ENCODE measurements at places on chromosomes 6 and 20.

DNA sequence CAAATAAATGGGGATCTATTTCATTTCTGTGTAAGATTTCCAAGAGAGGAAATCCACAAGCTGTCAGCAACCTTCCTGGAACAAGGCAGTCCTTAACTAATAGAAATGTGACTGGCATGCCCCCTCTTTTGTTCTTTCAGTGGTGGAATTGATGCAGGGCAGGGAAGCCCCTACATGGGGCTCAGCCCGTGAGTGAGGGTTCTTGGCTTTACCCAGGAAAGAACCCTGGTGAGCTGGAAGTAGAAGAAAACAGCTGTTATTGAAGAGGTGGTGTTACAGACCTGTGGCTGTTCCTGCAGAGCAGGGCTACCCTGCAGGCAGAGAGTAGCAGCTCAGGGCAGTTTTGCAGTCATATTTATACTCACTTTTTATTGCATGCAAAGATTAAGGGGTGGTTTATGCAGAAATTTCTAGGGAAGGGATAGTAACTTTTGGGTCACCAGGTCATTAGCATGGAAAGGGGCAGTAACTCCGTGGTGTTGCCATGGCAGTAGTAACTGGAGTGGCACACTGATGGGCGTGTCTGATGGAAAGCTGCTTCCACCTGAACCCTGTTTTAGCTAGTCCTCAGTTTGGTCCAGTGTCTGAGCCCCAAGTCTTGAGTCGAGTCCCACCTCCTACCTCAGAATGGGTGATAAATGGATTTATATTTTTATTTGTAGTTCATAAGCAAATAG lies 88.7 kb upstream of the SCP2D1 start:
- no peak for DNase-seq

- DNase-seq = no peak
Measured at GRCh38 chr6:63690221-63690620, 54.6 kb downstream of the PHF3 start.

- DNase-seq = no peak
Measured at GRCh38 chr6:132900849-132901248, 86.5 kb downstream of the RPS12 start.

GRCh38 chr6:35731736-35732532 lies 4.9 kb upstream of the ARMC12 start:
- DNase-seq = peak; percentile 96

DNA sequence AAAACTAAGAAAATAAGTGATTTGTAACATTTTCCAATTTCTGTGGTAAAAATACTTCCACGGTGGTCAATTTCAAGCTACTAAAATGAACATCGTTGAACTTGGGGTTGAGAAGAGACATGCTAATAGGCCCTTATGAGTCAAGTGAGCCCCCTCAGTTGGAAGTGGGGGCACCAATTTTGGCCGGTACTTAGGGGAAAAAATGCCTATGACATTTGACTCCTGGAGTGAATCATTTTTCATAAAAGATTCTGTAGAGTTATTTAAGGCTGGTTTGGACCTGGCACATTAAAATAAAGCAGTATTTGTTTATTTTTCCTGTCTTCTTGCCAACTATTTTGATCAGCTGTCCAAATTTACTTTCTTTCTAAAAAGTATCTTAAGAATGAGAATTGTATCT lies 32.4 kb upstream of the CAP2 start:
- no peak for DNase-seq

DNA sequence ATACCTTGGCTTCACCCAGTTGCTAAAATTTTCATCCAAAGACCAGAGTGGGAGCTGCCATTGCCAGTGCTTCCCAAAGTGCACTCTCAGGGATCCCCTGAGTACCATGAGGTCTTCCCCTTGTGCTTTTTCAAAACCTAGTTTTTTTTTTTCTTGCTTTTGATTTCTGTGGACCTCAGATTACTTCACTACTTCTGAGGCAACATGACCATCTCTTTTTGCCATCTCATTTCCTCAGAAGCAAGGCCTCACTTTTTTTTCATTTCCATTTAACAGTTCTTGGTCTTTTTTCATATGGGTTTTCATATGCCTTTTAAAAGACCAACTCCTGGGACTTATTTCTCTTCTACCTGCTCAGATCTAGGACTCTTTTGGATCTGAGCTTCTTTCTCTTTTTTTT lies 64.1 kb upstream of the MMS22L start:
- no peak for DNase-seq

DNA sequence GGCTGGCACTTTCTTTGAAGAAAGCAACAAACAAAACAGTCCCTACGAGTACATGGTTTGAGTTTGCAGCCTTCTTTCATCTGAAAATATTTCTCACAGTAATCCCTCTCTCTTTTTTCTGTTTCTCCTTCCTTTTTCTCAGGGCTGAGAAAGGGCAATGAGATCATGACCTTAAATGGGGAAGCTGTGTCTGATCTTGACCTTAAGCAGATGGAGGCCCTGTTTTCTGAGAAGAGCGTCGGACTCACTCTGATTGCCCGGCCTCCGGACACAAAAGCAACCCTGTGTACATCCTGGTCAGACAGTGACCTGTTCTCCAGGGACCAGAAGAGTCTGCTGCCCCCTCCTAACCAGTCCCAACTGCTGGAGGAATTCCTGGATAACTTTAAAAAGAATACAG lies 80.7 kb upstream of the CLDN20 start:
- DNase-seq = no peak

- DNase-seq = no peak
Measured at GRCh38 chr6:113558966-113559365, 298.2 kb upstream of the MARCKS start.

- no peak for DNase-seq
Measured at GRCh38 chr6:105398859-105399258, 4.0 kb downstream of the PREP start.

- DNase-seq = peak; percentile 3
Measured at GRCh38 chr6:17392978-17393891, at the start of gene CAP2. CAP2 (plus strand) TSS chr6:17393595; CDS start chr6:17421556, 27,961 bp downstream.

DNA sequence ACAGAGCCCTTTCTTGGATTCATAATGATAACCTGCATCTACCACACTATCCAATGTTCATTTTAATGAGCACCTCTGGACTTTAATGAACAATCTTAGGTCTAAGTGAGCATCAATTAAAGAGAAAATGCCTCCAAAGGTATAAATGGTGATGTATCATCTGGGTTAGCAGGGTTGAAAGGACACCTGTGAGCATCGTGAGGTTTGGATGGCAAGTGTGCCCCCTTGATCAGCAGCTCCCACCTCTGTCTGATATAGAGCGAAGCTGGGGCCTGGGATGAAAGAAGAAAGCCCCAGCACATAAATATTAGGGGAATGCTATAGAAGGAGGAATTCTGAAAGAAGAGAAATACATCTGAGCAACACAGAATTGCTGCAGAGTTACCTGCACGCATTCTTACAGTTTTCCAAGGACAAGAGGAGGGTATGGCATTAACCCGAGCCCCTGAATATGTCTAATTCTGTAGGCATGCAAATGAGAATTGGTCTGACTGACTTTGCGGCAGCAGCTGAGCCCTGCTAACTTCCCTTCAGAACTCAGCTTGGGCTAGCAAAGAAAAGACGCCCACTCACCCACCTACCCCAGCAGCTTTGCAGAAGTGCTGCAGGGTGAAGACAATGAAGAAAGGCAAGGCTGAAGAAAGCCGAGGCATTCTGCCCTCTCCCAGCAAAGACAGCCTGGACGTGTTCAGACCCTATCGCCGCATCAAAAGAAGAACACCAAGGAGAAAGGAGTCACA lies 136.2 kb downstream of the GMPR start:
- no peak for DNase-seq

- no peak for DNase-seq
Measured at GRCh38 chr6:148556410-148556809, 190.4 kb upstream of the UST start.

DNA sequence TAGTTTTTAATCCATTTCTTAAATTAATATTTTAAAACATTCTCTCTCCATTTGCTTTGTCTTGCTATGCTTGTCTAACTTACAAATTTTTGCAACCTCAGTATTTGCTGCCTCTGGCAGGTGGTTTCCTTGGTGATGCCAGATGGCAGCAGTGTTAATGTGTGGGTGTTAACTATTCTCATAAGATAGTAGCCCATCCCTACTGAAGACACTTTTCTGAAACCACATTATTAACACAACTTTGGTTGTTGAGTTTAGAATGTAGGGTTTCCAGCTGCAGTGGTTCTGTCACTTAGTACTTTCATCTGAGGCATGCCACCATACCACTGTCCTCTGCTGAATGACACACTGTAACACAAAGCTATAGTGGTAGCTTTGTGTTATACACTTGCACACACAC lies 75.1 kb downstream of the MYO6 start:
- DNase-seq = no peak

DNA sequence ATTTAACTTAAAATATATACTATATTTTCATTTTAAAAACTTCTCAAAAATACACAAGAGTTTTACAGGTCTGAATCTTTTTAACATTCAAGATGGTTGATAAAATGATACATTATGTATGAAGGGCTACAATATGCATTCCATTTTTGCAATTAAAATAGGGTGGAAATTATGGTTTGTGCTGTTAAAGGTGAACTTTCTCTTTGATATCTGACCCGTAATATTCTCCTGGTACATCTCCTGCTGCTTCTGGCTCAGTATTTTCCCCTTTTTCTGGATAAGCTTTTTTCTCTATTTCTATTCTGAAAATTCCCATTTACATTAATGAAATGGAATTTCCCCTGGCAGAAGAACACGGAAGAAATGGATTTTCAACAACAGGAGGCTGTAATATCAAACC lies 27.4 kb upstream of the LCA5 start:
- DNase-seq = no peak

DNA sequence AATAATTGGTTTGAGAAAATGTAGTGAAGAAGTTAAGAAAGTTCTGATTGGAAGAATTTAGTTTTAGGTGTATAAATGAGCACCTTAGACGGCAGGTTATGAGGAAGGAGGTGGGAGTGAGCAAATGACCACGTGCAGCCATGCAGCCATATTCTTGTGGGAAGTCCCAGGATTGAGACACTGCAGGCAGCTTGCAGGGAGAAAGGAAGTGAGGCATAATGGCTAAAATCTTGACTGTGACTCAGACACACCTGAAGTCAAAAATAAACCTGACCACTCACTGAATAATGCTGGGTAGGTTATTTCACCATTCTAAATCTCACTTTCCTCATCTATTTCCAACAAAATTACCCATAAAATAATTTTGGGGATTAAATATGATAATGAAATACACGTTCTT lies 16.6 kb downstream of the DSE start:
- no peak for DNase-seq

- DNase-seq = no peak
Measured at GRCh38 chr6:63584566-63584965, 12.3 kb downstream of the LOC128125822 start.

DNA sequence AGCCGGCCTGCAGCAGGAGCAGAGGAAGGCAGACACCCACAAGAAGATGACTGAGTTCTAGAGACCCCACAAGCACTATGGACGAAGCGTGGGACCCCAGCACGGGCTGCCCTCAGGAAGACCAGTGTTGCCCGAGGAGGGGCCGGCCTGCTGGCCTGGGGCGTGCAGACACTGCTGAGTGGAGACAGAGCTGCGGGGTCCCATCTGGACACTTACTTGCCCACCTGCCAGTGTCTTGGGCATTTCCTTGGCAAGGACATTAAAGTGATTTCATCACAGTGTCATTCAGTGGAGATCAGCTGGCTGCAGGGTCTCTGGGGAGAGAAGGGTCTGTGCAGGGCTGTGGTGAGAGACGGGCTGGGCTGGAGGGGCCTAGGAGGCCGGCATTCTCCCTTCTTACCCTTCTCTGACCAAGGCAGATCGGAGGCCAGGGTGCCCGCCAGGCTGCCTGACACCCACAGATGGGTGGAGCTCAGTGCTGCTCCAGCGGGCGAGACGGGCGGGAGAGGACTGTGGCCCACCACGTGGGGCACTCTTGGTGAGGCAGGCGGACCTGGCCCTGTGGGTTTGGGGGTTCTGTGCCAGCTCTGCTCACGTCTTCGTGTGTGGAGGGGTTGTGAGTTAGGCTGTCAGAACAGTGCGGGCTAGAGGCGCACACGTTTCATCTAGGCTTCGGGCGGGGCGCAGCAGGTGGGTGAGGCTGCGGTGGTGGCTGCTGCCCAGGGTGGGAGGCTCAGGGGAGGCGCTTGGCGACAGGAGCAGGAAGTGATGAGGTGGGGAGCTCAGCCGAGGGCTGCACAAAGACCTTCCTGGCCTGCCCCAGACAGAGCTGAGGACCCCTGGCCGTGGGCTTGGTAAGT lies at the start of gene LIME1:
LIME1 (plus strand) TSS at position 806 of the 860 bp plus-strand sequence. CDS start 886 bp downstream, outside the sequence.
- peak; percentile 64 for DNase-seq

GRCh38 chr20:39398656-39399055 lies 436.5 kb downstream of the DHX35 start:
- no peak for DNase-seq

DNA sequence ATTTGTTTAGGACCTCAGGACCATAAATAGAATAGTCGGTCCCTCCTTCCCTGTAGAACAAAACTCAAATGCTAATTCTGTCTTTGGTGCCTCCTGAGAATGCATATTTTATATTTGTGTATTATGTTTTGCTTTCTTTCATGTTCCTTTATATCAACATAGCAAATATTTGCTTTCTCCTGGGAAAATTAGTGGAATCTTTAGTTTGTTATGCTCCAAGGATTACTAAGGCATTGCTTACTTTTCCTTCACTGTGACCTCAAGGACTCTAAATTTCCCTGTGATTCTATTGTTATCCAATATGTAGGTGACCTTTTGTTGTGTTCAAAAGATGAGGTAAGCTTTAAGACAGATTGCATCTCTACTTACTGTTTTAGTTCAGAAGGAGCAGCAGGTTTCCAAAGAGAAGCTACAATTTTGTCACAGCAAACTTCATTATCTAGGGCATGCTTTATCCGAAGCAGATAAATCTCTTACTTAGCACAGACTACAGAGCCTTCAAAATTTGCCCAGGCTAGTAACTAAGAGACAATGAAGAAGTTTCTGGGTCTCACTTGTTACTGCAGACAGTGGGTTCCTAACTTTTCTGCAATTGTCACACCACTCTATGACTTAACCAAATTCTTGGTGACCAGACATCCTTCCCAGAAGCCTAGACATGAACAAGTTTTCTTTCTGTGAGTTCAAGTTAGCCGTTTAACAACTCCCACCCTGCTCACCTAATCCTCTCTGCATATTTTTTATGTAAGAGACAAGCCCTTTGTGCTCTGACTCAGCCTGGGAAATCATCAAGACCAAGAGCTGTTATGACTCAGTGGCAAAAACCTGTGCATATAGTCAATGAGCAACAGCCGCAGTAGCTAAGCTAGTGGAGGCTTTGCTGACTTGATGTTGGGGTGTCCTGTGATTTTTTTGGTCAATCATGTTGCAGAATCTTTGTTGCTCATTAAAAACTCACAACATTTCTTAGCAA lies 378.8 kb downstream of the QKI start:
- no peak for DNase-seq

DNA sequence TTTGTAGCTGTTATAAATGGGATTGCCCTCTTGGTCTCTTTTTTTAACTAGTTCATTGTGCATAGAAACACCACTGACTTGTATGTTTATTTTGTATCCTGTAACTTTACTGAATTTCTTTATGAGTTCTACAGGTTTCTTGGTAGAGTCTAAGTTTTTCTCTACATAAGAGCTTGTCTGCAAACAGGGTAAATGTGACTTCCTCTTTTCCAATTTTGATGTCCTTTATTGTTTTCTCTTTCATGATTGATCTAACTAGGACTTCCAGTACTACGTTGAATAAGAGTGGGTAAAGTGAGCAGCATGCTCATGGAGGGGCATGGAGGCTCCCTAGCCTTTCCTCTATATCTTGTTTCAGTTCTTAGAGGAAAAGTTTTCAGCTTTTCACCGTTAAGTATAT lies 3.0 kb upstream of the WFDC10A start:
- DNase-seq = no peak

- DNase-seq = no peak
Measured at GRCh38 chr6:80250391-80250997, 144.0 kb downstream of the BCKDHB start.

Data from stimulated activated CD4-positive, alpha-beta T cell treated with anti-CD3 and anti-CD28 coated beads, Interleukin-2, amount 100 ng/mL, for 24 hours (primary cell).